ENCODE measurements at places on chromosomes 1 and 21.
A peak's percentile ranks its signal among the peaks of the same experiment; 100 is the strongest.

GRCh38 chr1:36367798-36368197 lies 17.9 kb downstream of the STK40 start:
- no peak for DNase-seq

DNA sequence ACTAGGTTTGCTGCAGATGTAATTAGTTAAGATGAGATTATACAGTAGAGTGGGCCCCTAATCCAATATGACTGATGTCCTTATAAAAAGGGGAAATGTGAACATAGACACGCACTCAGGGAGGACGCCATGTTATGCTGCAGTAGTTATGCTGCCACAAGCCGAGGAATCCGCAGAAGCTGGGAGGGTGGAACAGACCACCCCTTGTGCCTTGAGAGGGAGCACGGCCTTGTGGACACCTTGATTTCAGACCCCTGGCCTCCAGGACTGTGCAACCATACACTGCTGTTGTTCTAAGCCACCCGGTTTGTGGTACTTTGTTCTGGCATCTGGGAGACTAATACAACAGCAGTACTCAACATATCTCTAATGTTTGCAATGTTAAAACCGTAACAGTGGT lies 57.9 kb upstream of the HIVEP3 start:
- DNase-seq, result no peak

GRCh38 chr1:198268784-198269645 lies 112.2 kb downstream of the NEK7 start:
- no peak for DNase-seq

GRCh38 chr1:110364221-110364620 lies 25.0 kb downstream of the RBM15 start:
- no peak for DNase-seq

GRCh38 chr1:214261206-214262123 lies 19.5 kb upstream of the SMYD2 start:
- peak; percentile 83 for DNase-seq

GRCh38 chr21:40696246-40696645 lies 150.7 kb downstream of the DSCAM start:
- no peak for DNase-seq

DNA sequence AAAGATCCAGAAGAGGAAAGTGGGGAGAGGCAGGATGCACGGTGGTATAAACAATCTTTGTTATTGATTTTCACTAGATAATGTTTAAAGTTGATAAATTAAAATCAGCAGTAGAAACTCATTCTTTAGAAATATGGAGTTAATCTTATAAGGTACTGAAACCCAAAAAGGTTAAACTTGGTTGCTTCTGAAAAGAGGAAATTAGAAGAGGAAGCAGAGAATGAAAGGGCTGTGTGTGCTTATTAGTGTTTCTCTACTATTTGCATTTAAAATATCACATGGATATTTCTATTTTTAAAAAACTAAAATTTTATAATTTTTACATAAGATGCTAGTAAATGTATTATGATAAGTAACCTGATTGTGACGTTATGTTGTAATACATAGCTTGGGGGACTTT lies 24.4 kb downstream of the C1orf141 start:
- DNase-seq, result no peak
